Stimulated activated CD8-positive, alpha-beta memory T cell treated with anti-CD3 and anti-CD28 coated beads, Interleukin-2, amount 100 ng/mL, for 1 hour (primary cell): ENCODE measurements at places on chromosomes 4 and X.

DNA sequence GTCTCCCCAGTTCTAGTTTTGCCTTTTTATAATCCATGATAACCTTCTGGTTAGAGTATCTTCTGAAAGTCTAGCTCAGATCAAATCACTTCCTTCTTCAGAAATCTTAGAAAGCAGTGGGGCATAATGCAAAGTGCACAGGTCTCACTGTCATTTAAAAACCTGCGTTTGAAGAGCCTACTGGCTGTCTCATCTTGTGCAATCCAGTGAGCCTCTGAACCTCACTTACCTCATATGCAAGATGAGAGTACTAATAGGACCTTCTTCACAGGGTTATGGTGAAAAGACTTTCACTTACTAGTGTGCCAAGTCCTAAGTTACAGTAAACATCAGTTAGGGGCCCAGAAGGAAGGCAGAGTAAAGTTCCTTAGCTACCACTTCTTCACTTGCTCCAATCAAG, 131.4 kb downstream of the ENOX2 start:
- no peak for DNase-seq

- peak; percentile 43 for DNase-seq
Observed at GRCh38 chrX:154136627-154137161, 7.3 kb upstream of the OPN1LW start.

GRCh38 chrX:69555481-69556041, 51.4 kb downstream of the NALF2 start:
- no peak for DNase-seq

GRCh38 chr4:175762582-175762981, 49.5 kb downstream of the GPM6A start:
- no peak for DNase-seq

- no peak for DNase-seq
Observed at GRCh38 chrX:40694802-40695201, 40.5 kb downstream of the MED14 start.

GRCh38 chr4:57370691-57371090, 260.5 kb upstream of the IGFBP7 start:
- no peak for DNase-seq
